ENCODE measurements at places on chromosomes 2 and 18. TPM values are rescaled to one million over a fixed set of nuclear protein-coding genes. Genes with fewer than 3 reads are reported as not detected.

DNA sequence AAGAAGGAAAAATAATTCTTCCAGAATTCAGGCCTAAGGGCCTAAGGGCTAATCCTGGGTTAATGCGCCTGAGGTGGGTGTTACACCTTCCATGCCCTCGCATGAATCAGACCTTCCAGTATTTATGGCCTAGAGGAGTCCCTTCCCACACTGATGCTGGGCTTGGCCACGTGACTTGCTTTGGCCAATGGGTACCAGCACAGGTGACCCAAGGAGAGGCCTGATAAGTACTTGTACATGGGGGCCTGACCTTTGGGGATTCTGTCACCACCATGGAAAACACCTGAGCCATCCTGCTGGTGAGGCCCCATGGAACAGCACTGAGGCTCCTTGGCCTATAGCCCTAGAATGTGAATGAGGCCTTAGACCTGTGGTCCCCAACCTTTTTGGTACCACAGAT lies 79.8 kb downstream of the TNFRSF11A start:
- no peak overlapping the region for H3K4me3 ChIP-seq
- H3K36me3 ChIP-seq = no peaks in the 10 kb centered on the region
- H3K4me1 ChIP-seq = no peaks in the 10 kb centered on the region
- no peak overlapping the region for H3K27ac ChIP-seq
- H3K27me3 ChIP-seq = no peaks in the 10 kb centered on the region

SUMO1 gene
- 101 TPM for total RNA-seq

- DNase-seq = no peak
- peaks cover 2% of the 10 kb centered on the region for H3K36me3 ChIP-seq
- no peak overlapping the region for H3K27ac ChIP-seq
These were observed 32.9 kb downstream of the DGKD start for GRCh38 chr2:233387225-233387624.

- H3K27ac ChIP-seq = no peak overlapping the region
- no peaks in the 10 kb centered on the region for H3K36me3 ChIP-seq
- no peaks in the 10 kb centered on the region for H3K27me3 ChIP-seq
- no peak for DNase-seq
- H3K4me1 ChIP-seq = no peaks in the 10 kb centered on the region
- no peak overlapping the region for H3K4me3 ChIP-seq
These were observed 203.5 kb upstream of the TWIST2 start for GRCh38 chr2:238644095-238645081.
